ENCODE measurements at places on chromosomes 13 and 19.

DNA sequence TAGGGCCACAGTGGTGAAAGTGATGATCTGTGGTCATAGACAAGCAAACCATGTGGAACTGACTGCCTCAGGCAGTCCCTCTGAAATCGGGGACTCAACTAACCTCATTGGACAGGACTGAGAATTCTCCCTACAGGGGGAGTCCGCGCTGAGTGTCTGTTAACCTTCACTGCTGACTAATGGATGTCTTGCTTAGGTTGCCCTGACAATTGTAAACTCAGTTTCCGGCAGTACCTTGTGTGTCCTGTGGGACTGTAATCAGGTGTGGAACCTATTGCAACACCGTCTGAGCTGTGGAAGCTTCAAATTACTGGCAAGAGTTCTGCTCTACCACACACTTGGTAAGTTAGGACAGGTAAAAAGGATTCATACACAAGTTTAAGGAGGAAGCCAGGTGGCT lies 21.8 kb downstream of the ZNF77 start:
- DNase-seq, result no peak

- no peak for DNase-seq
Observed at GRCh38 chr19:5393088-5393487, 52.5 kb upstream of the PTPRS start.

DNA sequence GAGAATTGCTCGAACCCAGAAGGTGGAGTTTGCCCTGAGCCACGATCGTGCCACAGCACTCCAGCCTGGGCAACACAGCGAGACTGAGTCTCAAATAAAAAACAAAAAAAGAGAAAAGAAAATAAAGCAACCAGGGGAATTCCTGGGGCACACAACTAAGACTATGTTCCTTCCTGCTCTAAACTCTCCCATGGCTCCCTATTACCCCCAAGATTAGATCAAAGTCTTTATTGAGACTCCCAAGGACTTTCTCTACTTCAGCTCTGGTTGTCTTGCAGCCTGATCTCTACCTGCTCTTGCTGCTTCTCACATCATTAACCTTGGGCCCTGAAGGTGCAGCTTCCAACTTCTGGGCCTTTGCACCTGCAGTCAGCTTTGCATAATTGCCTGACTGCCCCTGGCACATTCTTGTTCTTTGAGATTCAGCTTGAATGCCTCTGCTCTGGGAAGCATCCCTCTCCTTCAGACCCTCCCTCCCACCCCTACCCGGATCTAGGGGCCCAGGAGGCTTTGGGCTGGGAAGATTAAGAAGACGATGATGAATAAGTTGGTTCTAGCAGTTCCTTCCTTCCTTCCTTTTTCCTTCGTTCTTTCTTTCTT lies 16.8 kb upstream of the CERS4 start:
- no peak for DNase-seq

- DNase-seq, result no peak
Observed at GRCh38 chr19:6821639-6822310, 49.3 kb downstream of the VAV1 start.

DNA sequence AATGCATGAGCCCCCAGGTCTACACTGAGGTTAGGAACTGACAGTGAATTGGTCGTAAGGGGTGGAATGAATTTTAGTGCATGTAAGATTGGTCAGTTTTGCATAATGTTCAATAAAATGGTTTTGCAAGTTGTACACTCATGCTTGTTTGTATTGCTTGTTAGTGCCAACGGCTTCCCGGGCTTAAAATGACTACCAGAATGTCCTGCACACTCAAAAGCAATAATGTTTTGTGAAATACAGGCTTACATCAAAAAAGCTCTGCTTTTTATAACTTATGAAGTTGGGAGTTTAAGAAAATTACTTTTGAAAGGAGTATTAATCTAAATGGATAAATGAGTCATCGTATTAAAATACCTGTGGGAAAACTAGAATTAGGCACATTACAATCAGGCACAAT lies 112.9 kb downstream of the GPC6 start:
- DNase-seq, result no peak

GRCh38 chr19:963486-963951 lies 20.6 kb upstream of the WDR18 start:
- DNase-seq, result no peak

GRCh38 chr13:20073775-20074174 lies 87.1 kb downstream of the GJA3 start:
- no peak for DNase-seq
